Stimulated activated CD4-positive, alpha-beta T cell treated with anti-CD3 and anti-CD28 coated beads, Interleukin-4, amount 100 ng/mL, for 4 hours (primary cell): ENCODE measurements at places on chromosomes 12 and 14.

DNA sequence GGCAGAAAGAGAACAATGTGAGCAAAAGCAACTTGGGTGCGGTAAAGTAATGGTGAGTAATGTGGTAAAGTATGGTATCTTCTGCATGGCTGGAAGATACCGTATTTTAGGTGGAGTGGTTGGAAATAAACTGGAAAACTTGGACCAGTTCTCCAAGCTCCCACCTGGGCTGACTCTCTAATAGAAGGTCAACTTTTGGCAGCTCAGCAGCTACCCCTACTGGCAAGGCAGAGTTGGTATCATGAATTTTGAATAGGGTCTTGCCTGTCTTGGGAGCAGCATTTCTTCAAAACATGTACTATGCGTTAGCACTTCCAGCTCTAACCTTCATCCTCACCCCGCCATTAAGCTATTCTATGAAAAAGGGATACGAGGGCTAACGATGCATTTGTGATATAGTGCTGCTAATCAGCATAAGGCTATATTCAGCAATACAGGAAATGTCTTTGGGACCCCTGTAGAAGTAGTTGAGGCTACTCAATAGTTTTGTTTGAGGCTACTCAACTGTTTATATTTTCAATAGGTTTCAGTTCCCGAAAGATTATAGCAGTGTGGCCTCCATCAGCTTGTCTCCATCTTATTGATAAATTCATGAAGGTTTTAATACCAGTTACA, 276.3 kb upstream of the FAR2 start:
- no peak for DNase-seq

DNA sequence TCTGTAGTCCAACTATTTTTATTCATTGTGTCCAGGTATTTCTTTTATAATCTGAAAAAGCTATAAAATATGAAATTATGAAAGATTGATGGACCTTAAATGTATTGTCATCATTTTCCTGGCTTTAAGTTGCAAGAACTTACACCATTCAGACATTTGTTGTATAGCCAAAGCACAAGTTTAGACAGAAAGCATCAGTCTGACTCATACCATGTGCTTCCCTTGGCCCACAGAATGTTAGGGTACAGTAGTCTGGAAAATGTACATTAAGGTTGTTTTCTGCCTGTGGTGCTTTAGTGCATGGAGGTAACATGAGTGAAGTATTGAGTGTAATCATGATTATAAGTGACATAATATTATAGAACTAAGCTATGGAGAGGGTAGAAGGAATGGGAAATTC, 1002.5 kb downstream of the BCL11B start:
- no peak for DNase-seq

- DNase-seq = no peak
Measured at GRCh38 chr12:104802208-104802607, 155.9 kb downstream of the SLC41A2 start.

DNA sequence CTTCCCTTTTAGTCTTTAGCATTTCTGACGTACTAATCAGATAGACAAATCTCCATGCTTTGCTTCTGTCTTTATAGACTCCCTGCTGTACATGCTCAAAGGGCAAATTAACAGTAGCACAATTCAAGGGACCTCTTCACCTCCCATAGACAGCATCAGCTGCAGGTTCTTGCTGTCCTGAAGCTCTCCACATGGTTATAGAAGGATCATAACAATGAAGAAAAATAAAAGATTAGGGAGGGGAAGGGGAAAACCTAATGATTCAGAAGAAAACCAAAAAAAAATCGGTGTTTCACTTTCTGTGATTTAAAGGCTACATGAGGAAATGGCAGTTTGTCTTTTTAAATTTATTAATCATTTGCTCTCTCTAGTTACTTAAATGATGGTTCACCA, 155.5 kb downstream of the PTCSC3 start:
- DNase-seq = no peak

- DNase-seq = no peak
Measured at GRCh38 chr14:76267322-76268046, 108.5 kb upstream of the ESRRB start.

DNA sequence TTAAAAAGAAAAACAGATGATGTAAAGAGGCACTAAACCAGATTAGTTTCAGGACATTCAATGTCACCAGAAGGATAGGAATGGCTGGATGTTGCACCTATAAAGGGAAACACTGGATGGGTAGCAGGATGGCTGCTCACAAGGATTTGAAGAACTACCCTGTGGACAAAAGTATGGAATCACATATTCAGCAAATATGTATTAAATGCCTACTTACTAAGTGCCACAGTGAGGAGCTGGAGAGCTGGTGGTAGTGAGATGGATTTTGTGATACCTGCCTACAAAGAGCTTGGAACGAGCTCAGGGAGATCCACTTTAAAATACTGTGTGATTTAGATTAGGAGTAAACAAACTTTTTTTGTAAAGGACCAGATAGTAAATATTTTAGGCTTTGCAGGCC, 316.2 kb downstream of the PAWR start:
- DNase-seq = no peak

DNA sequence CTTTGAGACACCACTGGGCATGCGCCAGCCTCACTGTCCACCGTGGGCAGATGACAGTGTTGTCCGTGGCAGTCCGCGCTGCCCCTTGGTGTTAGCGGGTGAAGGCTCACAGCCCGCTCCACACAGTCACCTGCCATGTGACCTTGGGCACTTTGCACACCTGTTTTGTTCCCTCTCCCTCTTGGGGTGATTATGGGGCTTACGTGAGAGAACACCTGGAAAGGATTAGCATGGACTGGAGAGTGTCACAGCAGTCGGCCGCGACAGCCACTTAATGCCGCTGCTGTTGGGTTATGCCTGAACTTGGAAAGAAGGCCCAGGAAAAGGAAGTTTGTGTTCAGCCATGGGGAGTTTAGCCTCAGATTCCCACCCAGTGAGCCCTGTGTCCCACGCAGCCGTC, 94.2 kb downstream of the DDX51 start:
- no peak for DNase-seq

DNA sequence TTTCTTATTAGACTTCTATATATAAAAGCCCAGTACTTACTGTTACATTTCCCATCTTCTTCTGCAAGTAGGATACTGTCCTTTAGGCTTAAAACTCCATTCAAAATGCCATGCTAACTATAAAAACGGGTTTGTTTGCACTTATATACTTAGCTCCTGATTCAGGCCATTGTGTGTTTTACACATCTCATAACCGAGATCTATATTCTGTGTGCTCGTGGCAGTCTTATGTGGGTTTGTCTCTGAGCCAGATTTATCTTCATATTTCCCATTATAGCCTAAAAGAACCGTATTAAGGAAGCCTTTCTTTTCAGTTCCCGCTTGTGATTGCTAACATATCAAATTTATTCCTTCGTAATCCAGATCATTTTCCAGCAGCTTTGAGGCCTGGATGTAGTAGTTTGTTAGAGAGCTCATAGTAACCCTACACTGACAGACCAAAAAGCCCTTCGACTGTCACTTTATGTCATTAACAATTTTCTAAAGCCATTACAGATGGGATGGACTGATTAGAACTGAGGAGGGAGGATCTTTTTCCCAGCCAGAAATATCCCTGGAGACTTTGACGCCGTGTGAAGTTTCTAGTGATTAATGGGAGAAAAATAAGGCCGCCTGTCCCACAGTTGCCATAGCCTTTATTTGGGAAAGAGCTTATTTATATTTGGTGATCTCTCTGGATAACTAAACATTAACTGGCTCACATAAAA, 508.5 kb downstream of the FOXG1 start:
- DNase-seq = no peak

- no peak for DNase-seq
Measured at GRCh38 chr12:34350092-34351041, 328.1 kb downstream of the ALG10 start.

DNA sequence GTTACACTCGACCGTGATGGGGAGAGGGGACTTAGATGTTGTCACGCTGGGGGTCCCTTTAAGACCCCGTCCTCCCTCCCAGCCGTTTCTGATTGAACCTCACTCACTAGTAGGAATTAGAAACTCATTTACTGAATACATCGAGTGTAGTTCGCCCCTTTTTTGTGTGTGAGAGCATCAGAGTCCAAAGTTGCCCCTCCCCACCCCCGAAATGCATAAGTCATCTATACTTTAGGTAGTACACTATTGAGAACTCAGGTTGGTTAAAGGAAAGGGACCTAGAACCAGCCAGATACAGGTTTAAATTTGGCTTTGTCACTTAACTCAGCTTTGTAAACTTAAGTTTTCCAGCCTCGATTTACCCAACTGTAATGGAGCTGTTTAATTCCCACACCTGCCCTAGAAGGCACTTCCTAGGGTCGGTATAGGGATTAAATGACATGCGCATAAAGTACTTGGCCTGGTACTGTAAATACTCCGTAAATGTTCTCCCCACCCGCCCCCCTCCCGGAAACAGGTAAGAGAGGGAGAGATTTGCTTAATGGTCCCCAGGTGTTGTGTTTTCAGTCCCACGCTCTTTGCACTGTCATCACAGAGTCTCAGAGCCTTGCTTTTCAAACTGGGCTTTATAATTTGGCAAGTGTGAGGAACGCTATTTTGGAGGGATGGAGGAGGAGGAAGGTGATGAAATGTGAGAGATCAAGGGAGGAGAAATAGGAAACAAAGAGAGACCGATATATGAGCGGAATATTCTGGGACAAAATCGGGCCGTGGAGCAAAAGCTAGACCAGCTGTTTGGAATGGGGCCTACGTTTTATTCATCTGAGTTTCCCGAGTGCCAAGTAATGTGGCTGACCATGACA, 897 bp downstream of the SUDS3 start:
- no peak for DNase-seq

- no peak for DNase-seq
Measured at GRCh38 chr12:65517656-65518210, 239.2 kb downstream of the MSRB3 start.

DNA sequence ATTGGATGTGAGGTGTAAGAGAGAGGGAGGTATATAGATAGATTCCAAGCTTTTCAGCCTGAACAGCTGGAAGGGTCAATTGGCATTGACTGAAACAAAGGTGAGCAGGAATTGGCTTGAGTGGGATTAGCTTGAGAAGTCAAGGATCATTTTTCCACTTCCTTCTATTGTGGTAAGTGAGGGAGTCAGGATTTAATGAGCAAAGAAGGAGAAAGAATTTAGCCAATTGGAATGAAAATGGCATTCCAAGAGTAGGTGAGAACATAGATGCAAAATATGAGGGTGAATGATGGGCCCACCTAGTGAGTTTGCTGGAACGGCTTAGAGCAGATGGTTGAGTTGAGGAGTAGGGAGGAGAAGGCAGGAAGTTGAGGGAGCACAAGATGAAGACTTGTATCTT, 56.5 kb upstream of the ETV6 start:
- no peak for DNase-seq

GRCh38 chr12:71556875-71557274, 106.8 kb downstream of the ZFC3H1 start:
- DNase-seq = no peak

DNA sequence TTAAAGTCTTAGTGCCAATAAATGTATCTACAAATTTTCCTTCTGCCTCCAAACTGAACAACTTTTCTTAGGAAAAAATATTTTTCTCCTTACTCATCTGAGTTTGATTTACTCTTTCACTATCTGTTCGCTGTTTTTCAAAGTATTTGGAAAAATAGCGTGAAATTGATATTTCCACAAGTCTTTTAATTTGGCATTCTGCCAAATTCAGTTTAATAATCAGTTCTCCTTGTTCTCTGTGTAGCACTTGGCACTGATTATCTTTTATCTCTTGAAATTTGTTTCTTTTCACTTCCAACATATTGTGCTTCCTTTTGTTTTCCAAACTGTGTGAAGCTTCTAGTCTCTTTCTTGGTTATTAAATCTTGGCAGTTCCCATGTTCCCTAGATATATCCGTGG, 559.8 kb downstream of the RPL10L start:
- no peak for DNase-seq

DNA sequence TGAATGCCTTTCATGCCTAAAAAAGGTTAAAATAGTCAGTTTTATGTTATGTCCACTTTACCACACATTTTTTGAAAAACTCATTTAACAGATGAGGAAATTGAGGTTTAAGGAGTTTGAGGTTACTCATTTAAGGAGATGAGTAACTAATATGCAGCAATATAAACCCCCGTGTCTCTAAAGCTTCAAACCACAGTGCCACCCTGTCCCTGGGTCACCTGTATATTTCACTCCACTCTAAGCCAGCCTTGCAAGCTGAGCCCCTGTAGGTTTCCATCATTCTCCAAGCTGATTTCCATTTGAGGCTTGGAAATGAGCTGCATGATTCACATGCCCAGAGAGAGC, 64.4 kb downstream of the NUAK1 start:
- no peak for DNase-seq

GRCh38 chr14:59816941-59817340, 53.6 kb downstream of the RTN1 start:
- no peak for DNase-seq

GRCh38 chr12:16602412-16602811, 3.5 kb downstream of the LMO3 start:
- no peak for DNase-seq

DNA sequence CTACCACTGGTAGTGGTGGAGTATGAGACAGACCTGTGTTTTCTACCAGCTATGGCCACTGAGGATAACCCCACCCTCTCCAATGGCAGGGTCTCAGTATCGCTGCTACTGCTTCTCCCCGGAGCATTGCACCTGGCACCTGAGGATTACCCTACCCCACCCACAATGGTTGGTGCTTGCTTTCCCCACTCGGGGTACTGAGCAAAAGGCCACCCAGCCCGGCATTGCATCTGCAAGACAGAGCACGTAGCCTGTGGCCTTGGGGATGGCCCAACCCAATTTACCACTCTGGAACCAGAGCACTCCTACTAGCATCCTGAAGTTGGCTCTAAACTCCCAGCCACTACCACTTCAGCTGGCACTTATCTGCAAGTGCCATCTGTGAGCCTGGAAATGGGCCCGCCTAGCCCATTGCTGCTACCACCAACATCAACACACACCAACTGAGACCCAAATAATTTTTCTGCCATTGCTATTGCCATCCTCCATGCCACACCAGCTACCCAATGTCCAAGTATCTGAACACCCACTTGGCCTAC, 145.7 kb downstream of the CNTN1 start:
- no peak for DNase-seq

DNA sequence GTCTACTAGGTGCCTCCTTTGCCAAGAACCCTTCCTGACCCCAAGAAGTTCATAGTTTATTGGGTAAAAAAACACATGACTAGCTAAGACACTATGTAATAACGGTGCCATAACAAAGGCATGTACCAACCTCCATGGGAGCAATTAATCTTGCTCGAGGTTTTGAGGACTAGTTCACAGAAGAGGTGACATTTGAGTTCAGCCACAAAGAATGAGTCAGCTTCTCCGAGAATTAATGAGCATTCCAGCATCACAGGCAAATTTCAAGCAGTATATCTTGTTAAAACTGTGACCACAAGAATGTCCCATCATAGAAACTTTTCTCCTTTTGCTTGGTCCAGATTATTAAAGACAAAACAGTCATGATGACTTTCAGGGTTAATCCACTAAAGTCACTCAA, 113.0 kb upstream of the RAP1B start:
- peak; percentile 1 for DNase-seq

DNA sequence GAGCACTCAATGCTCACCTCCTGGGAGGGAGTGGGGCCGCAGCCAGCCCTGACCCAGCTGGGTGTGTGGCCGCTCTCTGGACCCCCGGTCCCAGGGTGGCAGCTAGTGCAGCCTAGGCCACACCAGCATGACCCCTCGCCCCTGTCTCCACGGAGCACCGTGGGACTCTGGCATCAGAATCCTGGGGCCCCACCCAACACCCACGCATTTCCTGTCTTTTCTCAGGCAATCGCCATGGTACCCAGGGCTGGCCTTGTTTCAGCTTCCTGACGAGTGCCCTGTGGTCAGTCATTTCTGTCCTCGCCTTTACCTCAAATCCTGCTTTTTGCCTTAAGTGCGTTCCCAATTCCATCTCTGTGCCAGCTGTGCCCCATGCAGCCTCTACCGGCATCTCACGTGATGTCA, 15.9 kb downstream of the PACS2 start:
- DNase-seq = no peak
